ENCODE measurements at places on chromosomes 2 and 18. TPM values are rescaled to one million over a fixed set of nuclear protein-coding genes. Genes with fewer than 3 reads are reported as not detected.
A peak's percentile ranks its signal among the peaks of the same experiment; 100 is the strongest.

The ADRA2B gene
- total RNA-seq: 5.2 TPM

The KCMF1 gene
- 34.5 TPM for total RNA-seq

DNA sequence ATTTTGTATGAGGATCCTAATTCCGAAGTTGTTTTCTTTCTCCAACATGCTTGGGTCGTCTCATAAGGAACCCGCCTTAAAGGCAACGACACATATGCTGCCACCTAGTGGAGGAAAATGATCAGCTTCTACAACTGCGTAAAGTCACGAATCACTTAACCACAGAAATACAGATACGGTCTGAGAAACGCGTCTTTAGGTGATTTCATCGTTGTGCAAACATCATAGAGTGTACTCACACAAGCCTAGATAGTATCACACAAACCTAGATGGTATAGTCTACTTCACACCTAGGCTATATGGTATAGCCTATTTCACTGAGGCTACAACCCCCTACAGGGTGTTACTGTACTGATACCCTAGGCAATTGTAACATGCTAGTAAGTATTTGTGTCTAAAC lies 13.1 kb downstream of the GNLY start:
- DNase-seq: peak; percentile 89

The ALPP gene
- total RNA-seq: not detected

The C2orf78 gene
- not detected for total RNA-seq

- peak; percentile 58 for DNase-seq
These were observed 624 bp upstream of the MAP4K3 start for GRCh38 chr2:39437522-39438296.

The FSHR gene
- total RNA-seq: not detected

DNA sequence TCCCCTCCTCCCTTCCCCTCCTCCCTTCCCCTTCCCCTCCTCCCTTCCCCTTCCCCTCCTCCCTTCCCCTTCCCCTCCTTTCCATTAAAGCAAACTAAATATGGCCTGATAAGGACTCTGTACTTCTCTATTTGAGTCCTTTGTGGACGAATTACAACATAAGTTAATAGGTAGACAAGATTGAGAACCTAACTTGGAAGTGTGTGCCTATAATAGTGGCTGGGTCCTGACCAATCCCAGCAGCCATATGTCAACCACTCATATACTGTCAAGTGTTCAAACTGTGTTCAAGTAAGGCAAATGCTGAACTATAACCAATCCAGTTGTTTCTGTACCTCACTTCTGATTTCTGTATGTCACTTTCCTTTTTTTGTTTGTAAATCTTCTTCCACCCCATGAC lies 97.1 kb upstream of the RBMS1 start:
- no peak for DNase-seq

DNA sequence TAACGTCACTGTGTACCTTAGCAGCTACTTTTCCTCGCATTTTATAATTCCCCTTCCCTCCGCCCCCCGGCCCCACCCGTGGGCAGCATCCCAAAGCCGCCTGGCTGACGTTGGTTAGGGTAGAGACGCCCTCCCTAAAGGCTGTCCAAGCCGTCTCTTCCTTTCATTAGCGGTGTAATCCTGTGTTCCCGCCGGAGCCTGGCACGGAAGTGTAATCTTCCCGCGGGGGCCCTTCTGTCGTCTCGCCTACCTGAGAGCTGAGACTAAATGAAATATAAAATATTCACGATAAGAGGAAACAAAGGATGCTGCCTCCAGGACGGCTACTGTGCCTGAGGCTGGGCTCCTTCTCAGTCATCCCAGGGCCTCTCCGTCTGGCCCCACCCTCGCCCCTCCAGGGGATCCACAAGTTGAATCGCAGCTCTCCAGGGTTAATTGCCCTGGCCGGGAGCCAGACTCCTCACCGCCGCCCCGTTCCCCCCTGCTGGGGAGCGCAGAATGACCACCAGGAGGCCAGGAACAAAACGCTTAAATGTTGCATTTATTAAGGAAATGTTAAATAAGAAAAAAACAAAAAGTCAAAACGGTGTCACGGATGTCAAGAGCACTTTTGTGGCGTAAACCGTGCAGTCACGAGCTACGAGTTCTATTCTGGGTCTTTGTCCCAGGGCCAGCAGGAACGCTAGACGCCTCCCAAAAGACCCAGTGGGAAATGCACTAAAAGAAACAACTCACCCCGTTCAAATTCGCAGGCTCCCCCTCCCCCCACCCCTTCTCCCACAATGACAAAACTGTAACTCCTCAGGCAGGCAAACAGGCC lies 1.5 kb downstream of the RPRM start:
- DNase-seq: peak; percentile 24

The NFATC1 gene
- 18.6 TPM for total RNA-seq

GRCh38 chr2:102387763-102388546 lies 32.4 kb downstream of the IL18R1 start:
- DNase-seq: no peak

GRCh38 chr18:11946756-11947155 lies 34.6 kb upstream of the IMPA2 start:
- DNase-seq: no peak

The TUBA4B gene
- not detected for total RNA-seq

DNA sequence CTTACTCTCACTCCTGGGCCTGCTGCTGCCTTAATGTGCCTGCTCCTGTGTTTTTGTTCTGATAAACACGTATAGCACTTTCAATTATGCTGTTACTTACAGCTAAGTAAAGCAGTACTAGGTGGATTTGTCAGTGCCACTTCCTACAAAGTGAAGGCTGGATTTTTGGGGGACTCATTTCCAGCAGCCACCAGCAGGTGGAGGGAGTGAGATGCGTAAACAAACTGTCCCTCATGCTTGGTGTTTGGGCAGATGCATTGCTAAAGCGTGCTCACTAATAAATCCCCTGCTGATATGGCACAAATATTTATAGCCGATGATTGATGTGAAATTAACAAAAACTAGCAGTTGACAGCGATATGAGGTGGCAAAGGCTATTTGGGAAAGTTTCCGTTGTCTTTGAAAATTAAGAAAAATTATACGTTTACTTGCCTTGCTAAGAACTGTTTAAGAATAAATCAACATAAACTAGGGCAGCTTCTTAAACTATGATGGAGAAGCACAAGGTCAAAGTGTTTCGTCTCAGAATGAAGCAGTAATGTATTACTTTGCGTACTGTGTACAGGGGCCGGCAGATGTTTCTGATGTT lies 101.7 kb downstream of the AGAP1 start:
- DNase-seq: peak; percentile 90

- no peak for DNase-seq
These were observed 146.9 kb upstream of the STON1 start for GRCh38 chr2:48383036-48383435.

The GAL3ST2 gene
- total RNA-seq: not detected

- DNase-seq: no peak
These were observed 389.6 kb upstream of the CELF4 start for GRCh38 chr18:37955201-37955600.

GRCh38 chr2:146158072-146158674 lies 1638.3 kb upstream of the ZEB2 start:
- no peak for DNase-seq

The ADNP2 gene
- 13.8 TPM for total RNA-seq

DNA sequence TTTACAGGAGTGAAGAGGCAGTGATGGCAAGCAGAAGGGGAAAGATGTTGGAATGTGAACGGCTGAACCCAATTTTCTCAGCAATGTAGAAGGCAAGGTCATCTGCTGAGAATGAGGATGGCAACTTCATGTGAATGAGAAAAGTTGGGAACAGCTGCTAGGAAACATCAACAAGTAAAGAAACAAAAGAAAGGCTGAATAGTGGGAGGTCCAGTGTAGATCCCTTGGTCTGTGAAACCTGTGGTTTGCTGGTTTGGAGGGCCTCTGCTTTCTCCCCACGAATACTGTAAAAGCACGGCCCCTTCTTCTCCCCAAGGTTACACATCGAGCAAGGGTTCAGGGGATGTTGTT lies 27.4 kb downstream of the MARCHF4 start:
- DNase-seq: no peak

DNA sequence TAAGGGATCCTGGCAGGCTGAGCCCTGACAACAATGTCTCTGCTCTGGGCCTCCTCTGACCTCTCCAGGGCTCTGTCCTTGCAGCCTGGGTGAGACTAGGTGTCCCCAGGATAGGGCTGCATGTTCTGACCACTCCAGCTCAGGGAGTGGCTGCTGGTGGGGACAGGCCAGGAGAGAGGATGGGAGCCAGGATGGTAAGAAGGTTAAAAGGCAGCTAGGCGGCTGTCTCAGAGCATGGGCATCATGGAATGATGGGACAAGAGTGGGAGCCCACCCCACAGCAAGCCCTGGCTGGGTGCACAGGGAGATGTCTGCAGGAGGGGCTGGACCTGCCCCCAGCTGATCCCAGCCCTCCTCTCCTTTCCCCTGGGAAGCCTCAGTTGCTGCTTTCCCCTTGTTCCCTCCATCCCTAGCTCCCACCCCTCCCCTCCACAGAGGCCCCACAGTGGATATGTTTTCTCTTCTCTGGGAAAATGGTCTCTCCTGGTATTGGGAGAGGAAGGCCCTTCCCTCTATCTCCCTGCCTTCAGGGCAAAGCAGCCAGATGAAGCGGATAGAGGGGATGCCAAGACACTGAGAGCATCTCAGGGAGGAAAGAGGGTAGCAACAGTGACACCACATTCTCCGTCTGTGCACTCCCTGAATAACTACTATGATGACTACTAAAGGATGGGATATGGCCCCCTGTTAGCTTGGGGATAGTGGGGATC lies 334.3 kb downstream of the DYSF start:
- DNase-seq: no peak

DNA sequence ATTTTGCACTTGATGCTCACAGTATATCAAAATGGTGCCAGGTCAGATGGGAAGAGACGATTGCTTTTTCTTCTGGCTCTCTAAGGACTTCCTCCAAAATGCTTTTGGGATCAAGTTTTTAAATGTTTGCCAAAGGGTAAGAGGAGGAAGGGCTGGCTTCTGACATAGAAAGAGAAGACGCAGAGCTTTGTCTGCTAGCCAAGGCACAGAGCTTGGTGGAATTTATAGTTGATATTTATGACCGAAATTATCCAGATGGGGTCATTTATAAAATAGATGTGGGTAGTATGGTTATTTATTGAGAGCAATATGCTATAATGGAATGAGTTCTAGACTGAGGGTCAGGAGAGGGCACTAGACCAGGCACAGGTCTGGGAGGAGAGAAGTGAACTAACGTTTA lies 193.3 kb downstream of the FSHR start:
- DNase-seq: no peak

DNA sequence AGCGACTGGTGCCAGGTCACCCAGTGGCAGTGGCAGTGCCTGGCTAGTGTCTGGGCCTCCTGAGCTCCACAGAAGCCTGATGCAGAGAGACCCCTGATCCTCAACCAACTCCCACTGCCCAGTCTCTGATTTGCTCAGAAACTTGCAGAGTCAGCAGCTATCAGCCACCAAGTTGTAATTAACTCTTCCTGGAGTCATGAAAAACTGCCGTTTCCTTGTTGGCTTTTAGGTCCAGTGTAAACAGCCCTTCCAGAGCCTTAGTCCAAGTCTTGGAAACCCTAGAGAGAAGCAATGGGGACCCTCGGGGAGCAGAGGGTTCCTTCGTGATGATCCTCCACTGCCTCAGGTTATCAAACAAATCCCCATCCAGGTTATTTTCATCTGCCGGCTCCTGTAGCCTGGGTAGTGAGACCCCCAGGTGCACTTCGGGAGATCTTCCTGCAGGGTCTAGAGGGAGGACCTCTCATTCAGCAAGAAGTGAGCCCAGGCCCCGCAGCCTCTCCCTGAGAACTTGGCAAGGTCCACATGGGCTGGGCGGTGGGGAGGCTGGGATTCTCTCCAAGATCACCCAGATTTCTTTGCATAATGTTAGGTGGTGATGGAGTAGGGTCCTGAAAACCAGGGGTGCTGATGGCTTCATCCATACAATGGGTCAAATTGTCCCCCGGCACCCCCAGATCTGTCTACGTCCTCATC lies 137.7 kb upstream of the HDAC4 start:
- DNase-seq: no peak

DNA sequence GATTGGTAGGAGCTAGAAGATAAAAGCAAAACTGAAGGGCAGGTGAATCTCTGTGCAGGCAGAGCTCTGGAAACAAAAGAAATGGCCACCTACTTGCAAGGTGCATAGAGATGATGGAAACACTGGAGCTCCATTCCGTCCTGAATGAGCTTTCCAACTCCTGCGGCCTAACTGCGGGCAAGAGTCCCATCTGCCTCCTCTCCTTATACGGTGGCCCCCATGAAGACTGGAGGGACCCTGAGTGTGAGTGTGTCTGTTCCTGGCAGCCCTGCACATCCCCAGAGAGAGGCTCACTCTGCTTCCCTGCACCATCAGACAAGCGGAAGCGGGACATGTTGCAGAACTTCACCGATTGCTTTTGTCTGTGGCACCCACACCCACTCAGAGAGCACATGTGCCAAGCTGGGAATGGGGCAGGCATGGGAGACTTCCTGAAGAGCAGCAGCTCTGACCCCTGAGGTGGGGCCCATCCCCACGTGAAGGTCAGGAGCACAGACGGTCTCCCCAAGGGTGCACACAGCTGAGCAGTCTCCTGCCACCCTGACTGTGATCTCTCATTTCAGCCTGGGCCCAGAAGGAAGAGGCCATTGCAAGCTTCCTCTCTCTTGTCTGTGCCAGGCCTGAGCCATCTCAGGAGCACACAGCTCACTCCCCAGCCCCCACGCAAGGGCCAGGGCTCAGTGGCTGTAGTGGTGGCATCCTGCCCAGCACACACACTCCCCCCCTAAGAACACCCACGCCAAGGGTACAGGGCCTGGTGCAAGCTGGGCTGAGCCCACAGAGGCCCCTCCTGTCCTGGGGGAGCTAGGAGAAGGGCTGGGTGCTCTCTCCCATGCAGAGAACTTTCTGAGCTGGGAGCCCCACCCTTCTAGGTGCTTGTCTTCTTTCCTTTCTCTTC lies 75.3 kb downstream of the STPG4 start:
- no peak for DNase-seq

DNA sequence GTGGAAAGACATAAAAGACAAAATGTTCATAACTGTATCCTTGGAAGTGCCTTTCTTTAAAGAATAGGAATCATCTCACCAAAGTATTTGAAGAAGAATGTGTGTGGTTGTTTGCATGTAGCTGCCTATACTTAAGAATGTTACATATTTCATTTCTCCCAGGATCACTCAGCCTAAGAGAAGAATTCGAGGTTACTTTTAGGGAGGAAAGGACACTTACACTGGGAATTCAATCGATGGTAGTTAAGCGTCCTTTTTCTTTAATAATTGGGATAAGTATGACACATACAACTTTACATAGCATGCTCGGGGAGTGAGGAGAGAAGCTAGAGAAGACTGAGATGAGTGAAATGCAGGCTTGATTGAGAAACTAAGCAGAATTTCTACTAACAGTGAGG lies 22.0 kb upstream of the CYP1B1 start:
- DNase-seq: no peak

DNA sequence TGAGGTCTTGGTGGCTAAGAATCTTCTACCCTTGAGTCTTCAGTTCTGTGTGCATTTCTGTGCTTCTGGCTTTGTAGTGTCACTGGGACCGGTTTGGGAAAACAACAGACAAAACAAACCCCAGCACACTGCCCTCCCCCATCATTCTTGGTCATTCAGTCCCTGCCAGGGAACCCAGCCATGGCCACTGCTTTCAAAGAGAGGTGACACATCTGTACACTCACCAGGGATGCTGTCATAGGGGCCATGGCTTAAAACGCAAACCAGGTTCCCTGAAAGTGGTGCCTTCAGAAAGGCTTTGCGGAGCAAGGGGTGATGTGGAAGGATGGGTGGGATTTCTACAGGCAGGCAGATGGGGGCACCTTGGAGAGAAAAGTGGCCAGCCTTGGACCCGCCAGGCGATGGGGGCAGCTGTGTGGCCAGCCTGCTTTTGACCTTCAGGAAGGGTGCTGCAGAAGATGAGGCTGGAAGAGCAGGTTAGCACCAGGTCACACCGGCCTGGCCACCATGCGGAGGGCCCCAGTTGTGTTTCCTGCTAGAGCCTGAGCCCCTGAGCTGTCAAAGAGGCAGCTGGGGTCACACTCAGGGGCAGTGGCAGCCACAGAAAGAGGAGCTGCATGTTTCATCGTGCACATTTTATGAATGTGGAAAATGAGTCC lies 101.3 kb downstream of the INHBB start:
- DNase-seq: no peak

All from tongue (tissue), 3 donors.